ENCODE measurements at places on chromosomes 3 and 15. TPM values are rescaled to one million over a fixed set of nuclear protein-coding genes. Genes with fewer than 3 reads are reported as not detected.

Gene IGSF10
- polyA plus RNA-seq, result 5.6 TPM

Gene KBTBD13
- polyA plus RNA-seq, result not detected

Gene BCL6
- 71.3 TPM for polyA plus RNA-seq

Gene ADAMTS9
- 16.8 TPM for polyA plus RNA-seq

Gene MNS1
- 2.1 TPM for polyA plus RNA-seq

Gene EBLN2
- 0.27 TPM for polyA plus RNA-seq

Gene PROS1
- polyA plus RNA-seq, result 19.1 TPM
